Thyroid gland (tissue), 4 donors: ENCODE measurements at places on chromosomes 2 and 18.

DNA sequence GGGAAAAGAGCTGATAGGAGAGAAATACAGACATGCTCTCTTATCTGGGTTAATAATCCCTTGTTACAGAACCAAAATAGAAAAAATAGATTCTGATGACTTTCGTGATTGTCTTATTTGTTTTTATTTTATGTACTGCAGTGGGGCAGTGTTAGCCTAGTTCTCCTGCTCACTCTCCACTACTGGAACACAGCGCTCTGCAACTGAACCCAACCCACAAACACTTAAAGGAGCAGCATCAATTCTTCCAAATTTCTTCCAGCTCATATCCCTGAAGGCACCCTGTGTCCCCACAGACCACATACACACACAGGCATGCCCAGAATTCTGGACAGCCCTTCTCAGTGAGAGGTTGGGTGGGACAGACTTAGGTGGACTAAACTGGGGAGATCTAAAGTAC is 160.6 kb downstream of the SS18 start:
- DNase-seq, result no peak

GRCh38 chr2:7825591-7826312 is 856.1 kb upstream of the ID2 start:
- peak; percentile 81 for DNase-seq

DNA sequence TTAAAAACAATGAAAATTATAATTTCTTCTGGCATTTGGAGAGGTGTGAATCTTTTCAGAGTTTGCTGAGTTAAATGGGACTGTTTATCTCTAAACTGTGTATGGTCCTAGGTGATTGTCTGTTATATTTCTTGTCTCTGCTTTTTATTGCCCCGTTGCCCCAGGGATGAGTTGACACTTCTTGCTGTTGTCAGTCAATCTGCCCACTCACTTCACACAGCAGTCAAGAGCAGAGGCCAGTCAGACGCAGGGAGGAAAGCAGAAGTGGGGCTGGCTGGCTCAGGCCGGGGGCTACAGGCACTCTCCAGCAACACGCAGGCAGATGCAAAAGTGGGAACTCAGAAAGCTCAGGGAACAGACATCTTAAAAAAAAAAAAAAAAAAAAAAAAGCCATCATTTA is 365.2 kb downstream of the CLIP4 start:
- DNase-seq, result no peak

GRCh38 chr2:27038631-27039339 is 6.0 kb downstream of the TMEM214 start:
- no peak for DNase-seq

DNA sequence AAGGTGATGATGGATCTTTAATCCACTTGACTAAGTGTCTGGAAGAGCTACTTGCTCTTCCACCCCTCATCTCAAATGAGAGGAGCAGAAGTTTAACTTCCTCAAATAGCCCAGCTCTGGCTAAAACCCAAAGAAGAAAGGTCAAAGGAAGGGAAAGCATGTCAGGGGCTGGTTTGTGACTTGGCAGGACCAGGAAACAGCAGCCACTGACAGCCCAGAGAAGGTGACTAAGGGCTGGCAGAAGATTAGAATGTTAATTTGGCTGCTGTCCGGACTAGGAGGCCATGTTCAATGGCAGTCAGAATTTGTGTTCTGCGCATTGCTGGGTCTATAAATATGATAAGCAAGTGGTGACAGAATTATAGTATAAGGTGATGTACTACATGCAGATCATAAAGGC is 386.2 kb downstream of the SETBP1 start:
- DNase-seq, result no peak
